ENCODE measurements at places on chromosomes 6 and 20.
A peak's percentile ranks its signal among the peaks of the same experiment; 100 is the strongest.

- peak; percentile 78 for DNase-seq
Observed at GRCh38 chr6:107636486-107636885, 146.6 kb downstream of the SOBP start.

- DNase-seq = no peak
Observed at GRCh38 chr6:139919107-139920026, 544.9 kb upstream of the CITED2 start.

DNA sequence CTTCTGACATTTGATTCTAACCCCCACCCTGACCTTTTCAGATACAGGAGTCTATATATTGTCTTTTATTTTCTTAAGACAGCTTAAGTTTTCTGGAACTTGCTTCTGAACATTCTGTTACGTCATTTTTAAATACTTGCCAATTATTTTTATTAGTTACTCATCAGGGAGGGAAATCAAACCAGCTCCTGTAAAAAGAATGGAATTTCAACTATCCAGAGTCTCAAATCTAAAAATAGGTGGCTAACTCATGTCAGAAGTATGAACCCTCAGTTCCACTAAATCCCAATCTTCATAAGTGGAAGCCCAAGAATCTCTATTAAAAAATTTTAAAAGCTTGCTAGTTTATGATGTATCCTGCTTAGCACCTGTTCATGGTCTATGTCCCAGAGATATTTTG is 900.0 kb downstream of the KIF16B start:
- DNase-seq = no peak

GRCh38 chr20:14924433-14924832 is 587.0 kb upstream of the FLRT3 start:
- no peak for DNase-seq

- no peak for DNase-seq
Observed at GRCh38 chr20:10453241-10453640, 18.1 kb downstream of the SLX4IP start.

GRCh38 chr6:7155871-7156579 is 48.3 kb downstream of the RREB1 start:
- DNase-seq = no peak

DNA sequence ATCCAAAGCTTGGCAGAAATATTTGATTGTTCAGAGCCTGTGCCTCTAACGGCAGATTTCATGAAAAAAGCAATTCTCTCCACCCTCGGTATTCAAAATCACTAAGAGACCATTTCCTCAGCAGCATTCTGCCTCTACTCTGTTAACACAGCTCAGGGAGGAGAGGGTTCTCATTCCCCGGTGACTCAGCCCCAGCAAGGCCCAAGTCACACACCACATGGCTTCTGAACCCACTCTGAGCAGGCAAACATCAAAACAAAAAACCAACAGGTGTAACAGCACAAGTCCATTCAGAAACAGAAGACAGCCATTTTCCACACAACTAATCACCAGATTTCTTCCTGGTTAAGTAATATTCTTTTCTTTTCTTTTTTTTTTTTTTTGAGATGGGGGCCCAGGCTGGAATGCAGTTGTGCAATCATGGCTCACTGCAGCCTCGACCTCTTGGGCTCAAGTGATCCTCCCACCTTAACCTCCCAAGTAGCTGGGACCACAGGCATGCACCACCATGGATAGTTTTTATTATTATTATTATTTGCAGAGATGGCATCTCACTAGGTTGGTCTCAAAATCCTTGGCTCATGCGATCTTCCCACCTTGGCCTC is 55.4 kb downstream of the GFOD1 start:
- DNase-seq = peak; percentile 39

- no peak for DNase-seq
Observed at GRCh38 chr6:44567406-44567805, 179.9 kb downstream of the CDC5L start.

DNA sequence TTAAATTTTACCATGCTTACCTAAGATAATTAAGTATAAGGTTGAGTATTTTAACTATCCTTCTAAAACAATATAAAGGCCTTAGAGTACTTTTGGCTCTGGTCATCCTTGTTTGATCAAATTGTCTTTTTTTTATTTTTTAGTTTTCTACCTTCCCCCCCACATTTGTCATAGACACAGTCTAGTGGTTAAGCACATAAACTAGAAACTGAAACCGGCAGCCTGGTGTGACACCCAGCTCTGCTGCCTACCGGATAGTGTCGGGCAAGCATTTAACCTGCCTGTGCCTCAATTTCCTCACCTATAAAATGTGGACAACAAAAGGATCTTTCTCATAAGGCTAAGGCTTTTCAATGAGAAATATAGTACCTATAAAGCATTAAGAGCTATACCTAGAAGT is 21.6 kb upstream of the TULP4 start:
- DNase-seq = no peak

GRCh38 chr20:23279836-23280235 is 70.8 kb upstream of the NXT1 start:
- DNase-seq = no peak

DNA sequence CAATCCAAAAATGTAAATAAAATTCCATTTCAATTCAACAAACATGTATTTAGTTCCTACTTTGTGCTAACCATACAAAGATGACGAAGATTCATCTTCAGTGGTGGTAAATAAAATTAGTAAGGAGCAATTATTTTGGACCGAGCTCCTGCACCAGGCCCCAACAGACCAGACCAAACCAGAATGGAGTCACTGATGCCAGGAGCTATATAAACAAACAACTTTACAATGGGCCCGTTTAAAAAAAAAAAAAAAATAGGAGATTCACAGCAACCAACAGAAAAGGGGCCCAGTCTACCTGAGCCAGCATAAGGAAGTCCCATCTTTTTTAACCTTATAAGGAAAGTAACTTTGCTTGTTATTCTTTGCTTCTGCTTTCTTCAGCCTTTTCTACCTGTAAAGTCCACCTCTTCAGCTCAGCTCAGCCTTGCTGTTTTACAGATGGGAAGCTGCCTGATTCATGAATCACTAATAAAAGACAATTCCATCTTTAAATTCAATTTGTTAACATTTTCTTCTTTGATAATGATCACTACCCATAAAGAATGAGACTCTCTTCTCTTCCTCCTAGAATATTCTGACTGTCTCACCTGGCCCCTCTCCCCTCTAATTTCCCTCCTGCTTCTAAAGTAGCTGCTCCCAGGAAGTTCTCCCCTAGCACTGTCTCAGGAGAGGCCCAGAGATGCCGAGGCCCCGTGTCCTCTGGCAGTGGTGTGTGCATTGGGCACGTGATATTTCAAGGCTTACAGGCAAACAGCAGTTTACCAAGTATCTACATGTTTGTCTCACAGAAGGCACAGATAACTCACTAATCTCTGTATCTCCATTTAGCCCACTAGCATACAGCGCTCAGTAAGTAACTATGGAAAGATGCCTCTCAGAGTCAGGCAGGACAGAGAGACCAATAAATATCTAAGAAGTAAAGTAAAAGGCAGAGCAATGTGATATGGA is 8.4 kb downstream of the MBOAT1 start:
- DNase-seq = no peak

DNA sequence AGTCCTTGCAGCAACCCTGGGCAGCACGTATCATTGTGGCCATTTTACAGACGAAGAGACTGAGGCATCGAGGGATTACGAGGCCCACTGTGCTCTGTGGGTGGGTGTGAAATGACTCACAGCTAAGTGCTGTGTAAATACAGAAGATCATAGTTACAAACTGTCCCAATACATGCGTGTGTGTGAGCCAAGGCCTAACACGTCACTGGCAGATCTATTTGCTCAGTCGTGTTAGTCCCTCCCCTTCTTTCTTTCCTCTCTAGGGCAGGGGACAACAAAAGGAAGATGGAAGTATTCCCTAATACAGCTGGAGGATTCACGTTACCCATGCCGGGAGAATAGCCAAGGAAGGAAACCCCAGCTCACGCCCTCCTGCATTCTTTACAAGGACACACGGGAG is 175.9 kb downstream of the CDC5L start:
- no peak for DNase-seq

DNA sequence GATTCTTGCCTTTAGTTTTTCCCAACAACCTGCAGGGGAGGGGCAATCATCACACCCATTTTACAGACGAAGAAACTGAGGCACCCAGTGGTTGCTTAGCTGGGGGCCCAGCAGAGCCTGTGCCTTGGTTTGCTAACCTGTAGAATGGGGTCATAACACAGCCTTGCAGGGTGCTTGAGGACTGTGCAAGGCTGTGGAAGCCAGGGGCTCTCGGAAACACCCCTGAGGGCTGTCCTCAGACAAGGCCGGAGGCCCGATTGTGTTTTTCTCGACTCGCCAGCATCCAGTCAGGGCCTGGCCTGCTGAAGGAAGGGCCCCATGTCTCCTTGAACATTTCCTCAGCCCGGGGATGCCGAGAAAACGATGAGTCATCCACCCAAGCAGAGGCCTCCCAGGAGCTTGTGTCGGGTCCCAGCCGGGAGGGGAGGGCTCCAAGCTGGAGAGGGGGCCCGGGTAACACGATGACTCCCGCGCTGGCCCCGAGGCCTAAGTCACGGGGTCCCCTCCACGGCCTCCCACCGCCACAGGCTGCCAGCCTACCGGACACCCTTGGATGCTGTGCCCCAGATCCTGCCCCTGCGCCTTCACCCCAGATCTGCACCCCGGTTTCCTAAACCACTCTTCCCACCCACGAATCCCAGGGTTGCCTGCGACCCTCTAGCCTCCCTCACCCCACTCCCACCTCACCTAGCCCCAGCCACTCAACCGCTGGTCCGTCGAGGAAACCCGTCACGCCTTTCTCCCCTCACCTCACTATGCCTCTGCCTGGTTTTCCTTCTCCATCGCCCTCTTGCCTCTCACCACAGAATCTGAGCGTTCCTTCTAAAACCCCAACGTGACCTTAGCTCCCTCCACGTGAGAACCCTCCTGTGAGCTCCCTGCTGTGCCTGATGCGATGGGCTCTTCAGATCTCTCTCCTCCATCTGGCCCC is 10.6 kb downstream of the NOL4L start:
- DNase-seq = peak; percentile 85

DNA sequence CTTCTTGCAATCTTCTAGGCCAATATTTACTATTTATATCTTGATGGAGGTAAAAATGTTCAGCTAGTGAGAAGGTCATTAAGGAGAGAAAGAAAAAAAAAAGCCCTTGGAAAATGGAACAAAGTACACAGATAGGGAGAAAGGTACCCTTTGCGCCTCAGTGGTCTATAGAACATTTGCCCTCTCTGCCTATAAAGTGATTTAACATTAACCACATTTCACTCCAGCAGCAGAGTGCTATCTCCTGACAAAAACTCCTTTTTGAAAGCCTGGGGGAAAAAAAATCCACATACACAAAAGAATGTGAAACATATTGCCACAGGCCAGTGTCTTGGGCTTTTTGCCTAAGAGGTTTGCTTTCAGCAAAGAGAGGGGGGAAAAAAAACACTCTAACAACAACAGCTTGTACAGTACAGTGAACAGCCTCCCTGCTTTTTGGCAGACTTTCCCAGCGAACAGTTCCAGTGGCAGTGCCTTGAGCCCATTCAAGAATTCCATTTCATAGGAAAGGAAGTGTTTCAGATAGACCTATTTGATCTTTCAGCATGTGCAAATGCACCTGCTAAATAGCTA is 695 bp downstream of the ARHGAP18 start:
- DNase-seq = no peak

- DNase-seq = peak; percentile 76
Observed at GRCh38 chr20:33568378-33568777, 78.5 kb downstream of the CBFA2T2 start.

DNA sequence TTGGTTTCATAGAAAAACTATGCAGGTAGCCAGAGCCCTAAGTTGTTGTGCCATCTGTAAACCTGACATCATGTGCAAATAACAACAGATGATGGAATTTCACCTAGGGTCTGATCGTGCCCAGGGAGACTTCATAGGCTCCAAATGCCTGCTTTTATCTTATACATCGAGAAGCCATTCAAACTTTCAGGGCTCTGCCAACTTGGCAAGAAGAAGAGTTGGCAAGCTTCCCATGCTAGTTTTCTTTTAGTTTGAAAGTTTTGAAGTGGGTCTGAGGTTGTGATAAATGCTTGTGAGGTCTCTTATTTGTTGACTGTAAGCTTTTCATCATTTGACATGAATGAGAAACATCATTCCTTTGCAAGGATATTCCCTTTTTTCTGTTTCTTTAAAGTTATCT is 175.4 kb upstream of the FLRT3 start:
- DNase-seq = no peak

DNA sequence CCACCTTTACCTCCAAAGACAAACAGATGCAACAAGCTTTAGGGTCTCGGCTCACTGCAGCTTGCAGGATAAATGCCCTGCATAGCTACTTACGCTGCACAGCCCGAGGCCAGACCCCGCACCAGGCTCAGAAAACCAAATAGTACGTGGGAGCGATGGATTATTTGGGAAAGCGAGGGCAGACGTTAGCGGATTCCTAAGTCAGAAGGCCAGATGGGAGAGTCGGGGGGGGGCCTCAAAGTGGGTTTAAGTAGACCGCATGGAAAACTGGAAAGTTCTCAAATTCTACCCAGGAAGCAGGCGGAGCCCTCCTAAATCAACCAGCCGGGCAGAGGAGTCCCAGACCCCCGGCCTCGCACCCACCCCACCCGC is 382 bp downstream of the SFT2D1 start:
- no peak for DNase-seq

DNA sequence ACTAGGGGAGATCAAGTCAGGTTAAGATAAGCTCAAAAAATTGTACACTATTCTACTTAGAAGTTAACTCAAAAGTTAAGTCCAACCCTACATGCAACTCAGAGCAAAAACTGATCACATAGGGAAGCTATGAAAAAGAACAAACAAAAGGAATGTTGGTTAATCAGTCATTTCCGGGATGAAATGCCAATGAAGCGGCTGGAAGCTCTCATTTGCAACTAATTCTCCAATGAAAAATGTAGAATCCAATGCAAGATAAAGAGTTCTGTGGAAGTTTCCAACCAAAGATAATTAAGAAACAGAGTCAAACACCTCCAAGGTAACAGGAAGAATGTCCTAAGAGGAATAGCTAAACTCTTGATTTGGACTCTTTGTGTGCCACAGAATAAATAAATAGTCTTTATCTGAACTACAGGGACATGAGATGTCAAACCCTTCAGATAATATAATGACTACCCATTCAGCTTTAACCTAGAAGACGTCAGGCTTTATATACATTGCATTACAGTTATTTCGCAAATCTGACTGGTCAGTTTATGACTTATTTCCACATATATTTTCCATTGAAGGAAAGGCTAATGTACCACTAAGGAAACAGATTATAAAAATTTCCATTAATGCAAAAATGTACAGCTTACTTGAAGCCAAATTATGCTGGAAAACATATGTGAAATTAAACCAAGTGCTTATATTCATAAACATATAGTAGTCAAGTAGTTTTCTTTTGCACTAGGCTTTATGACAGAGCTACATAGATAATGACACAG is 48.0 kb upstream of the DST start:
- no peak for DNase-seq

- DNase-seq = no peak
Observed at GRCh38 chr6:322940-323729, 30.8 kb downstream of the DUSP22 start.

DNA sequence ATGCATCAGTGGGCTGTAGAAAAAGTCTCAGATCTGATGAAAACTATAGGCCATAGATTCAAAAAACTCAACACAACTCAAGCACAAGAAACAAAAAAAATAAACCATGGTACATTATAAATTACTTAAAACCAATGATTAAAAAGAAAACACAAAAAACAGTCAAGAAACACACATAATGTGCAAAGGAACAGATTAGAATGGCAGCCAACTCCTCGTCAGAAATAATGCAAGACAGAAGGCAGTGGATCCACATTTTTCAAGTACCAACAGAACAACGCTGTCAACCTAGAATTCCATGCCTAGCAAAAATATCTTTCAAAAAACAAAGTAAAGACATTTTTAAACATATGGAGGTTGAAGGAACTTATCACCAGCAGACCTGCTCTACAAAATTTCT is 69.7 kb downstream of the PSMB1 start:
- no peak for DNase-seq

GRCh38 chr20:50528804-50529351 is 18.7 kb downstream of the PTPN1 start:
- DNase-seq = no peak

All from H7 (cell line).